ENCODE measurements at places on chromosomes 13 and 19. TPM values are rescaled to one million over a fixed set of nuclear protein-coding genes. Genes with fewer than 3 reads are reported as not detected.

The KIR3DL2 gene
- not detected for total RNA-seq

The FGF21 gene
- total RNA-seq: not detected

The TMEM238 gene
- 4.0 TPM for total RNA-seq

The CHAMP1 gene
- 29.7 TPM for total RNA-seq

The KLC3 gene
- total RNA-seq: 0.62 TPM

The ADM5 gene
- total RNA-seq: 5.7 TPM

The GRIN3B gene
- total RNA-seq: 3.3 TPM

The COMP gene
- 0.25 TPM for total RNA-seq

The RGL3 gene
- 0.98 TPM for total RNA-seq

The LHB gene
- 0.19 TPM for total RNA-seq

The CARS2 gene
- 56.5 TPM for total RNA-seq

The ZNF90 gene
- total RNA-seq: not detected

The POU2F2 gene
- 0.67 TPM for total RNA-seq

The ERICH6B gene
- total RNA-seq: not detected
